Brain (organoid and tissue), 16 donors: ENCODE measurements at places on chromosomes 7 and 10. TPM values are rescaled to one million over a fixed set of nuclear protein-coding genes. Genes with fewer than 3 reads are reported as not detected.

The KIF11 gene
- polyA plus RNA-seq = 11.4 TPM

The GLI3 gene
- polyA plus RNA-seq = 1.2 TPM

The BNIP3 gene
- polyA plus RNA-seq = 43.7 TPM

The FRMD4A gene
- polyA plus RNA-seq = 23.0 TPM

The WNT8B gene
- 0.80 TPM for polyA plus RNA-seq

The SLIT1 gene
- 24.9 TPM for polyA plus RNA-seq

The RSU1 gene
- 91.7 TPM for polyA plus RNA-seq

The HBP1 gene
- polyA plus RNA-seq = 44.3 TPM

The HOXA2 gene
- polyA plus RNA-seq = not detected

The ANKRD61 gene
- polyA plus RNA-seq = not detected

The VPS41 gene
- polyA plus RNA-seq = 32.5 TPM

The VIPR2 gene
- polyA plus RNA-seq = 0.81 TPM

The HMX2 gene
- polyA plus RNA-seq = 18.3 TPM

The TSPAN15 gene
- 38.4 TPM for polyA plus RNA-seq

The CACNA2D1 gene
- polyA plus RNA-seq = 4.6 TPM

The SLC26A3 gene
- not detected for polyA plus RNA-seq

The GDI2 gene
- 229 TPM for polyA plus RNA-seq

The WDFY4 gene
- 0.73 TPM for polyA plus RNA-seq

The SLC16A12 gene
- polyA plus RNA-seq = 0.37 TPM

The LRIT1 gene
- polyA plus RNA-seq = not detected

The ZNF425 gene
- polyA plus RNA-seq = 2.9 TPM

The TLL2 gene
- polyA plus RNA-seq = 1.4 TPM

The GPC2 gene
- polyA plus RNA-seq = 38.8 TPM

The UBE3C gene
- polyA plus RNA-seq = 34.7 TPM

The TMEM270 gene
- polyA plus RNA-seq = 4.4 TPM

The ATG9B gene
- polyA plus RNA-seq = 0.24 TPM

The LEP gene
- not detected for polyA plus RNA-seq

The IL2RA gene
- polyA plus RNA-seq = 1.3 TPM

The ZRANB1 gene
- 18.7 TPM for polyA plus RNA-seq

The SVOPL gene
- not detected for polyA plus RNA-seq

The NRBF2 gene
- polyA plus RNA-seq = 7.1 TPM

The SDK1 gene
- polyA plus RNA-seq = 62.9 TPM

The NEUROG3 gene
- not detected for polyA plus RNA-seq
